Effector CD8-positive, alpha-beta T cell (primary cell): ENCODE measurements at places on chromosomes 7 and 10.

GRCh38 chr10:103548581-103549348, 55.3 kb downstream of the NEURL1 start:
- no peak for DNase-seq

- DNase-seq = no peak
Observed at GRCh38 chr10:4638099-4638498, 187.9 kb upstream of the AKR1E2 start.

GRCh38 chr10:24886290-24886680, 66.1 kb downstream of the PRTFDC1 start:
- no peak for DNase-seq

DNA sequence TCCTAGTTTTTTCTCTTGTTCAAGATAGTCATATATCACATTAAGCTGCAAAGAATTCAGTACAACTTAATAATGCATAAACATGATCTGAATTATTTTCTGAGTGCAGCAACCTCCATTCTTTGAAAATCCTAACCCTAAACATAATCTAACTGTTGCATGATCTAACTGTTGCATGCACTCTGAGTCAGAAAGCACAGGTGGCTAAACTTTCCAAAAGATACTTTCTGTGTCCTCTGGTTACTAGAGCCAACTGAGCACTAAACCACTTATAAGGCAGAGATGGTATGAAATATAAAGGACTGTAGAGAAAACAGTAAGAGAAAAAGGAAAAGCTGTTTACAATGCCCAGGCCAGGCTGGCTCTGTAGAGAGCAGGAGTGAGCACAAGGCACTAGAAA, 23.0 kb upstream of the FAM133B start:
- no peak for DNase-seq

DNA sequence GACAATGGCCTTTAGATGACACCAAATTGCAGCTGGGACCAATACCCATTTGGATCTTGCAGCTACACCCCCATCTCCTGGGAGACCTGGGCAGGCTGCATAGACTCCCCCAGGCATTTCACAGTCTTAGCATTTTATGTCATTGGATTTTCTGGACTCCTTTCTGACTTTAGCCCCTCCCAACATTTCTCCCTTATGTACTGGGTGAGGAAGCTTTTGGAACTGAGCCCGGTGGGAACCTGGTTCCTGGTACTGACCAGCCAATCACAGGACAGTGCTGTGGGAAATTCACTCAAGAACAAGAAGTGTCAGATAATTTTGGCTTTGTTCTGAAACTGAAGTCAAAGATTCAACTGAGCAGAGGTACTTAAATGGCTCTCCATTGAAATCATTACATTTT, 177.7 kb downstream of the ACTR3B start:
- no peak for DNase-seq

DNA sequence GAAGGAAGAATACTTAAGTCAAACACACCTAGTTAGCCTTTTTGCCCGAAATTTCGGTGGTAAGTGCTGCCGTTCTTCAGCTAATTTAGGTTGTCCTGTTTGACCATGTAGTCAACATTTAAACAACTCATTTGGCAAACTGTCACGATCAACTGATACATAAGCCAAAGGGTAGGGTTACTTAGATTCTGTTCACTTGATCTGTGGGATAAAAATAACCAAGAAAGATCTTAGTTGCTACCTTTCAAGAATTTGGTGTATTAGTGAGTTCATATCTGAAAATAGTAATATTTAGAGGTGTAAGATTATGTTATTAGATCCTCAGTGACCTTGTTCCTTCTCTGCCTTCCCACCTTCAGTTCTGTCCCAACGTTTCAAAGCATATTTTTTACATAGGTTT, 2.0 kb downstream of the TNKS2 start:
- no peak for DNase-seq

DNA sequence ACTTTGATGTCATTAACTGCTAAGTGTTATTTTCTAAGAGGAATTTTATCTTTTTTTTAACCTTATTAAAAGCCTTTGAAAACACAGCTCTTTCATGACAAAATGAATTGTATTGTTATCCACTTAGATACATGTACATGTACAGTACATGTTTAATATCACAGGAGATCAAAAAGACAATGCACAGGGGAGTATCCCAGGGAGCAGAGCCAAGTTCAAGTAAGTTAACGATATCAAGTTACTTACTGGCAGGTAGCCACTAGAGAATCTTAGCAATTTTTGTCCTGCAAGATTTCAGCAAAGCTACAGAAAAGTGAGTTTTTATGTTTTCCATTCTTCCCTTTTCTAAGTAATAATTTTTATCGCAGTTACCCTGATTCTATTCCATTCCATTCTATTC, 33.9 kb upstream of the ARL4A start:
- DNase-seq = no peak

- DNase-seq = no peak
Observed at GRCh38 chr10:6514844-6515780, 65.0 kb downstream of the PRKCQ start.

DNA sequence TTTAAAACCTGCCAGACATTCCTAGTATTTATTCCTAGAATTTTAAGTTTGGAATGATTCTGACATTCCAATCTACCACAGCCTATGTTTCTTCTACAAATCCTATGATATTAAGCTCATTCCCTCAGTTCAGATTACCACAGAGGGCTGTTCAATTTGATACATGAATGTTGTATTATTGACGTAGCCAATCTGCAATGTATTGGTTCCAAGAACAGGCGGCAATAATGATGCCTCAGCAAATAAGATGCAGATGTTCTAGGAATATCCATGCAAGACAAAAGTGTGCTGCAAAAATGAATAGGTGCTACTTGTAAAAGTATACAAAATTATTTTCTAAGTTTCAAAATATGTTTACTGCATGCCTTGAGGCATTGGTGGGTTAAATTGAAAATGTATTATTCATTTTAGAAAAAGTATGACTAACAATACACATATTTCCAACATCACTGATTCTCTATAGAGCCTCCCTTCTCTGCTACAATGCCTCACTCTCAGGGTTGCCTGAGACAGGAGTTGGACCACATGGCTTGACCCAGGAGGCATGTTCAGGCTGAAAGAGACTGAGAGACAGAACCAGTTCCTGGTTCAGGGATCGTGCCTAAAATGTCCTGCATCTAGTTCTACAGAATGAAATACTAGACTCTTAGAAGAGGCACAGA, 94.1 kb upstream of the CREB5 start:
- no peak for DNase-seq

- DNase-seq = no peak
Observed at GRCh38 chr10:88117869-88118632, 254.6 kb downstream of the PTEN start.

GRCh38 chr10:126278851-126279250, 109.4 kb downstream of the ADAM12 start:
- DNase-seq = no peak

DNA sequence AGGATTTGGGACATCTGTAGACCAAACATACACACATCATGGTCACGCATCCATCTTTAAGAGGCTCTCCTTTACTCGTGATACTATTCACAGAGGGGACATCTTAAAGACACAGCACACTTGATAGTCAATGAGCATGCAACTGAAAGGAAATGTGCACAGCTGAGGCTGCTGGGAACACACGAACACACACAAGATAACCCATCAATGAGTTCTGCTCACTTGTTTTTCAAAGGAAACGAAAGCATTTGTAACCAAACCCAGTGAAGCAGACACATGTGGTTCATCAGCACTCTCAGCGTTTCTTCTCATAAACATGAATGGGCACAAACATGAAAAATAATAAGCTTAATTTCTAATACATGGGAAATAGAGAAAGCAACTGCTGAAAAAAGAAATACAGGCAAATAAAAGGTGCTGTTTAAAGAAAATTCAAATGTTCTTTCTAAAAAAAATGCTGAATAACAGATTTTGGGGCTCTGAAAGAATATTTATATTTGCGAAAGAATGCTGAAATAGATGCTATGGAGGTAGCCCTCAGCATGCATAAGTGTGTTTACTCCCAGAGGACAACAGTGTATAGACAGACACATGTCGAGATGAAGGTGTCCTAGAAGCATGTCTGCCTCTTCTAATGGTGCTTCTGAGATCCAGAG, 59.7 kb upstream of the LAMB4 start:
- DNase-seq = no peak

GRCh38 chr10:30557884-30558283, 71.7 kb downstream of the LYZL2 start:
- no peak for DNase-seq

GRCh38 chr10:50596897-50597296, 26.9 kb downstream of the SGMS1 start:
- DNase-seq = no peak

DNA sequence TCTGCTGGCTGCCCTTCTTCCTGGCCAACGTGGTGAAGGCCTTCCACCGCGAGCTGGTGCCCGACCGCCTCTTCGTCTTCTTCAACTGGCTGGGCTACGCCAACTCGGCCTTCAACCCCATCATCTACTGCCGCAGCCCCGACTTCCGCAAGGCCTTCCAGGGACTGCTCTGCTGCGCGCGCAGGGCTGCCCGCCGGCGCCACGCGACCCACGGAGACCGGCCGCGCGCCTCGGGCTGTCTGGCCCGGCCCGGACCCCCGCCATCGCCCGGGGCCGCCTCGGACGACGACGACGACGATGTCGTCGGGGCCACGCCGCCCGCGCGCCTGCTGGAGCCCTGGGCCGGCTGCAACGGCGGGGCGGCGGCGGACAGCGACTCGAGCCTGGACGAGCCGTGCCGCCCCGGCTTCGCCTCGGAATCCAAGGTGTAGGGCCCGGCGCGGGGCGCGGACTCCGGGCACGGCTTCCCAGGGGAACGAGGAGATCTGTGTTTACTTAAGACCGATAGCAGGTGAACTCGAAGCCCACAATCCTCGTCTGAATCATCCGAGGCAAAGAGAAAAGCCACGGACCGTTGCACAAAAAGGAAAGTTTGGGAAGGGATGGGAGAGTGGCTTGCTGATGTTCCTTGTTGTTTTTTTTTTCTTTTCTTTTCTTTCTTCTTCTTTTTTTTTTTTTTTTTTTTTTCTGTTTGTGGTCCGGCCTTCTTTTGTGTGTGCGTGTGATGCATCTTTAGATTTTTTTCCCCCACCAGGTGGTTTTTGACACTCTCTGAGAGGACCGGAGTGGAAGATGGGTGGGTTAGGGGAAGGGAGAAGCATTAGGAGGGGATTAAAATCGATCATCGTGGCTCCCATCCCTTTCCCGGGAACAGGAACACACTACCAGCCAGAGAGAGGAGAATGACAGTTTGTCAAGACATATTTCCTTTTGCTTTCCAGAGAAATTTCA, 1.7 kb downstream of the ADRB1 start:
- no peak for DNase-seq

- no peak for DNase-seq
Observed at GRCh38 chr10:46042527-46042926, 3.5 kb downstream of the MSMB start.

- no peak for DNase-seq
Observed at GRCh38 chr7:112056409-112056808, 149.8 kb downstream of the DOCK4 start.

DNA sequence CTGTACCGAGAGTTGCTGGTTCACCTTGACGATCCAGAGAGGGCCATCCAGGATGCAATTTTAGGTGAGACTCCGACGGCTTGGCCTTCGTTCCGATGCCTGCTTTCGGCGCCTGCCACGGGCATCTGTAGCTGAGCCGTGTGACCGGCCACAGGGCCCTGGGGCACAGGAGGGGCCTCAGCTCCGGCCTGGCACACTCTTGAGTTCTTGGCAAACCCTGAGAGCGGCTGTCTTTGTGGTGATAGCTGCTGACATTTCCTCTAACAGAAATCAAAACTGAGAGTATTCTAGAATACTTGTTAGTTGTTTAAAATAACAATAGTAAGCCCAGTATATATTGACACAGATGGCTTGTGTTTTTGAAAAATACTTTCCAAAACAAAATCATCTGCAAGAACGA, 52.2 kb upstream of the SUN1 start:
- DNase-seq = no peak

DNA sequence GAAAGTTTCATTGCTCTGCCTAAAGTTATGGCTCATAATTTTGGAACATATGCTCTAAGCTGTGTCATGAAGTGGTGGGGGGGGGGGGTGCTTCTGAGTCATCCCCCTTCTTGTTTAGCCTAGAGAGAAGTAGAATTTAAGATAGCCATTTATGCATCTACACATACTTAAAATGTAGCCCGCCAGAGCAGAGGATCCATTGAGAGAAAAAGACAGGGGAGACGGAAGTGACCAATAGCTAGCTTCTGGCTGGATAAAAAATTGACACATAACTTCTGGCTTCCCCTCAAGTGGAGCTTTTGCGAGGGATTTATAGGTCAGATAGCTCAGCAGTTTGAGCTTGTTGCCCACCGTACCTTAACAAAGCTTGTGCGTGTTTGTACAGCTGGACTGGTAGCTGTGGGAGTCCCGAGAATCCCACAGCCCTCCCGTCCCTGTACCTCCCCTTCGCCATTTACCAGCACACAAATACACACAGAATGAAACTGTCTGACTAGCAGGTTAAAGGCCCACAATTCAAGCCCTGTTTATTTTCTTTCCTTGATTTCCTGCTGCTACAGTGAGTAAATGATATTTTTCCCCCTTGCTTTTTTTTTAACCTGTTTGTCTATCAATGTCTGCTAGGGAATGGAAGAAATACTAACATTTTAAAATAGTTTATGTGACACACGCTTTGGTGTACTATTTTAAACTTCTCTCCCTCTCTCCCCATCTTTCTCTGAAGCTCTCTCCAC, 232.6 kb upstream of the FERD3L start:
- no peak for DNase-seq

- no peak for DNase-seq
Observed at GRCh38 chr7:135678612-135679575, 16.6 kb downstream of the STMP1 start.

DNA sequence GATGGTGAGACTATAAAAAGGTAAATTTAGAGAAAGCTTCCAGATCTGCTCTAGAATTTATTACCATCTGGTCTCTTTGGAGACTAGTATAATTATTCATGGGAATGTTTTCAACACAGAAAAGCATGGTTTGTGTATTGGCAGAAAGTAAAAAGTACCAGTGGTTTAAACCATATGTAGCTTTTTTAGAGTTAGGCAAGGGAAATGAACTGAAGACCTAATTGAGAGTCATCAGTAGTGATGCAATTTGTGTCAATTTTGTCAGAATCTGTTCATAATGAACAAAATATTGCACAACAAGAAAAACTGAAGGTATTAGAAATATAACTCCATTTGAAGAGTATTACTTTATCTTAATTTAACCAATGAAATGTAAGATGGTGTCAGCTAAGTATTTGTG, 181.4 kb downstream of the ADK start:
- no peak for DNase-seq

DNA sequence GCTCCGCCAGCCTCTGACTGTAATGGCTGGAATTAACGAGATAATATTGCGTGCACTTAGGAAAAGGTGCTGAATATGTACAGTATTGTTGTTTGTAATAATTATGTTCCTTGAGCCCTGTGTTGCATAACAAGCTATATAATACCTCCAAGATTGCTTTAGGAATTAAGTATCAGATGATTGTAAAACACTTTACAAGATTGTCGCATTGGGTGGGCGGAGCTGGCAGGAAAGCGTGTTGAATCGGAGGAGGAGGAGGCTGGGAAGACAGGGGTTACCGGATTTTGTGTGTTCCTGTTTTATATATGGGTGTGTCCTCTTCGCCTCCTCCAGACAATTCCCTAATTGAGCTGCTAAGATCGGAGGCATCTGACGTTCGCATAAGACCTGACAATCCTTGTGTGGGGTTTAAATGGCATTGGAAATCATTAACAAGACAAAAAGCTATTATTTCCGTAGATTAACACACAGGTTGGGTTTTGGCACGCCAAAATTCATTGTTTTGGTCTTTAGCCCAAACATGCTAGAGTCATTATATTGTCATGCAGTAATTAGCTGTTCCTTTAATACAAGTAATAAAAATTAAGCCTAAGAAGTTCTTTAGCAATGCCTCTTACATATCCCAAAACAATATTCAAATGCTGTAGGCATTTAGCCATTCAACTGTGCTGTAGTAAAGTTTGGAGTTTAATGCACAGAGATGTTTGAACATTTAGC, 192.9 kb upstream of the SH2B2 start:
- no peak for DNase-seq
